Stimulated activated CD8-positive, alpha-beta memory T cell treated with anti-CD3 and anti-CD28 coated beads, Interleukin-15, amount 100 ng/mL, for 4 hours (primary cell): ENCODE measurements at places on chromosomes 5 and 9.

GRCh38 chr5:180704362-180704761 lies 35.5 kb downstream of the OR2Y1 start:
- DNase-seq, result no peak

DNA sequence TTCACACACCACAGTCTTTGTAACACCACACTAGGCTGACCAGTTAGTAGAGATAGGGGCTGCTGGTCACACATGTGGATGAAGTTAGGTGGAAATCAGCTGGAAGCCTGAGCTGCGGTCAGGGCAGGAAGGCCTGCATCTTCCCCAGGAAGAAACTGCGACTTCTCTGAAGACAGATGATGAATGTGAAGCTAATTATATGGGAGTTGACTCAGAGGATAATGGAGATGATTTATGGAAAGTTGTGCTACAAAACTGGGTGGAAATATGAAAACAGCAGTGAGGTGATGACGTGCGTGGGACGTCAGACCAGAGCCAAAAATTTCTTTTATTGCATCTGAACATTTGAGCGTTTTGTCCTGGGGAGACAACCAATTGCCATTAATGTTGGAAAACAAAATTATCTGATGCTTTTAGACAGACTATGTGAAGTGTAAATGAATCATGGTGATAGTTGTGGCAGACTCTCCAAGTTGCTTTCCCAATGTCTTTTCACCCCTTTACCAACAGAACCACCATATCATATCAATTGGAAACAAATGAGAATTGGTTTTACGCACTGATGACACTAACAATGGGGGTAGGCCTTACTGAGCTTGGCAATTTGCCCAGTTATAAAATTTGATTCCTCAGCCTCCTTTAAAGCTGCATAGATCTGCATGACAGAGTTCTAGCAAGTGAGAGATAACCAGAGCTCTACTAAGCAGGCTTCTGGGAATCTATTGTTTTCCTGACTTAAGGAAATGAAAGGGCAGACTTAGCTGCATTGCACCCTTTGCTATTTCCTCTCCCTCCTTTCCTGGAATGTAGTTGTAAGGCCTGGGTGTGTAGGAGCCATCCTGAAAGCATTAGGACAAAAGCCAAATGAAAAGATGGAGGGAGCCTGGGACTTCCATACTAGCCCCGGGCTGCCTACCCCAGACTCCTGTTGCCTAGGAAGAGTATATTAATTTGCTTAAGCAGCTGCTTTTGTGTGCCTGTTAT lies 84.0 kb downstream of the RAB3C start:
- DNase-seq, result no peak

DNA sequence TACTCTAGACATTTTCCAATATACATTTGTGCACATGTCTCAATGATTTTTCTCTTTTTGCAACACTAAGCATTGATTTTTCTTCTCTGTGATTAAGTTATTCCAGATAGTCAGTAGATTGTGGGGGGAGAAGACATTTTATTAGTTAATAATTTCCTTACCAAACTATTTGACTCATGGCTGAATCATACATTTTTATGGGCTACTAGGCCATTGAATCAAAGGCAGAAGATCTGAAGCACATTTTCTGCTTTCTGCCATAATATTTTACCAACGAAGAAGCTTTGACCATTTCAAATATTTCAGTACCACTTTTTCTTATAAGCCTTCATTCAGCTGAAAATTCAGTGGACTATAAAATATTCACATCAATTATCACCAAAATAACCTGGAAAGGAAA lies 175.6 kb downstream of the IRX2 start:
- DNase-seq, result no peak

DNA sequence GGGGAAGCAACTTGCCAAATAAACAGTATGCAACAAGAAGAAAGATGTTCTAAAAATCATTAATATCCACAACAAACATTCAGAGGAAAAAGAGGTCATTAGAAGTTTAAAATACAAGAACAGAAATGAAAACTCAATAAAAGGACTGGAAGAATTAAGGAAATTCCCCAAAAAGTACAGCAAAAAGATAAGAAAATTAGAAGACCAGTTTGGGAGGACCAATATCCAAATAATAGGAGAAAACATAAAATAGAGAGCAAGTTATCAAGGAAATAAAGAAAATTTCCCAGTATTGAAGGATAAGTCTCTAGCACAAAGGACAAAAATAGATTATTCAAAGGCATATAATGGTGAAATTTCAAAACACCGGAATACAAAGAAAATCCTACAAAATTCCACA lies 21.9 kb downstream of the DIAPH1 start:
- no peak for DNase-seq

DNA sequence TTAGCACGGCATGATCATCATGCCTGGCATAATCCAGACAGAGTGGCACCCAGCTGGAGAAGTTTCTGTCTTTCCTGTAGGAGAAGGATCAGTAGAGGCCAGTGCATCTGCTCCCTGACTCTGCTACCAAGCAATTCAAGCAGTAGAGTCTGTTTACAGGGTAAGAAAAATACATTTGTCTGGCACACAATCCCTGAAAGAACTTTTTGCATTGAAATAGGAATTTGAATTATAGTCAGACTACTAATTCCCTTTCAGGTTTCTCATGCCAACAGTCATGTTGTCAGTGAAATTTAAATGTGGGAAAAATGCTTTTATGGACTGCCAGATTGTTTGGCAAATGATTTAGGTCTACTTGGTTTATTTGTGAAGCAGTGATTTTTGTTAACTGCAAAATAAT lies 125.6 kb downstream of the RAB3C start:
- no peak for DNase-seq

DNA sequence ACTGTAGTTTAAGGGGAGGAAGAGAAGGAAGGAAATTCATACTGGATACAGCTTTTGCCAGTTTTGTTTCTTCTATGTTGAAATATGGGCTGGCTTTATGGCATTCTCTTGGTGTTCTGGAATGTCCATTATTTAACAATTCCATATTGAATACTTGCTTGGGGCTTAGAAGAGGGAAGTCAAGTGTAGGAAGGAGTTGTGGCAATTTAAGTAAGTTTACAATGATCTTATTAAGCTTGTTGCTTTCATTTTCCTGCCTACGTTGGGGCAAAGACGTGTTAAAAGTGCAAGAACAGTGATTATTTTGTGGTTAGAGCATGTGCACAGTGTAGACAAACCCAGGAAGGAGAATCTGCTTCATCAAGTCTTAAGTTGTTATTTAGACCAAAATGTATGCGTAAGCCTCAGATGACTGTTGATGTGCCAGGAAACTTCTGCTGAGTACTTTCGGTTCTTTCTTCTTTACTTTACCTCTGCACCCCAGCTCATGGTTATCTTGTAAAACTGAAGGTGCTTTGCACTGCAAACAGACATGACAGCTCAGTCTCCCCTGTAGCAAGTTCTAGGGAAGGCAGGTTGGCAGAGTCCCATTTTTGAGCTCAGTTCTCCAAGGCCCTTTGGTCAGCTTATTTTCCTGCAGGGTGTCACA lies 75.8 kb downstream of the F2RL2 start:
- DNase-seq, result peak; percentile 23

GRCh38 chr9:131657940-131658339 lies 81.9 kb downstream of the RAPGEF1 start:
- DNase-seq, result no peak

- no peak for DNase-seq
These were observed 33.7 kb downstream of the NDUFS6 start for GRCh38 chr5:1834721-1835429.

- DNase-seq, result no peak
These were observed 249.6 kb downstream of the PIK3R1 start for GRCh38 chr5:68465133-68465532.

DNA sequence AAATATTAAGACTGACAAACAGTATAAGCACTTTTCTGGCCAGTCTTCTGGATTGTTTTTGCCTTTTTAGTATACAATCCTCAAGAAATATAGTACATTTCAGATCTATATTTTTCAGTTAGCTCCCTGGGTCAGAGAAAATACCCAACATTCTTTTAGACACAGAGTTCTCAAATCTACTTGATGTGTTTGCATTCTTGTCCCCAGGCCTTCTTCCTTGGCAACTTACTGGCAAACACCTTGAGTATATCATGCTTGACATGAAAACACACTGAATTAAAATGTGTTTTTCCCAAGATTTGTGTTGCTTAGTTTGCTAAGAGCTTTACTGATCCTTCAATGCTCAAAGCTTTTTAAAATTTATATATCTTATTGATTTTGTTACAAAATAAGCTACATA lies 1413.1 kb upstream of the CDH9 start:
- no peak for DNase-seq

GRCh38 chr5:84218546-84218945 lies 166.1 kb downstream of the EDIL3 start:
- no peak for DNase-seq

GRCh38 chr5:60719329-60719728 lies 19.4 kb upstream of the DEPDC1B start:
- DNase-seq, result no peak

- DNase-seq, result no peak
These were observed 21.0 kb downstream of the PDCD1LG2 start for GRCh38 chr9:5531101-5531882.

GRCh38 chr5:155148694-155149093 lies 135.1 kb downstream of the KIF4B start:
- no peak for DNase-seq

- DNase-seq, result no peak
These were observed 91.1 kb downstream of the ENC1 start for GRCh38 chr5:74549384-74549783.

GRCh38 chr5:10894445-10895054 lies 133.5 kb upstream of the DAP start:
- DNase-seq, result no peak

GRCh38 chr5:174877987-174878386 lies 153.6 kb downstream of the MSX2 start:
- DNase-seq, result no peak

DNA sequence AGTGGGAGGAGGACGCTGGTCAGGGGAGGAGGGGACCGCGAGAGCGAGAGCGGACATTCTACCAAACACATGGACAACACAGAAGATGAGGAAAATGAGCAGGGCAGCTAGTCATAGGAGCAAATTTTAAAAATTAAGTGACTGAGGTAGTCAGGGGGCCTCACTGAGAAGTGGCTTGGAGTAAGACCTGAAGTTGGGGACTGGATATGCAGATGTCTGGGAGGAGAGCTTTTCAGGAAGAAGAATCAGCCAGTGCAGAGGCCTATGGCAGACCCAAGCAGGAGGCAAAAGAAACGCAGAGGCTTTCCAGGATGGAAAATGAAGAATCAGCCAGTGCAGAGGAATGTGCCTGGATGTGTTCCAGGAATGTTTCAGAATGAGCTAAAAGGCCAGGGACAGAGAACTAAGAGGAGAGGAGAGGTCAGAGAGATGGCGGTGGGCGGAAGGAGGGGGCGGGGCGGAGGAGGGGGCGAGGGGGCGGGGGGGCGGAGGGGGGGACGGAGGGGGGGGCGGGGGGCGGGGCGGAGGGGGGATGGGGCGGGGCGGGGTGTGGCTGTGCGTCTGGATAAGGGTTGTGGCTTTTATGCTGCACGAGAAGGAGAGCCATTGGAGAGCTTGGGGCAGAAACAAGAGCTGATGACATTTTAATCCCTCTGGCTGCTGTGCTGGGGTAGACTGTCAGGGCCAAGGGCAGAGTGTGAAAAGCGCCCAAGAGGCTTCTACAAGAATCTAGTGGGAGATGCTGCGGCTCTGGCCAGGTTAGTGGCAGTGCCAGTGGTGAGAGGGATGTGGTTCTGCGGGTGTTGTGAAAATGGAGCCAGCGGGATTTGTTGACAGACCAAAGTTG lies 129.6 kb downstream of the KCNIP1 start:
- no peak for DNase-seq
